WERI-Rb-1 (cell line): ENCODE measurements at places on chromosomes 6 and 20.

- no peak for DNase-seq
Measured at GRCh38 chr6:142985281-142985680, 40.3 kb upstream of the HIVEP2 start.

- DNase-seq: no peak
Measured at GRCh38 chr6:83073615-83074014, 6.1 kb downstream of the DOP1A start.

GRCh38 chr20:5353624-5354496, 37.1 kb upstream of the PROKR2 start:
- no peak for DNase-seq

DNA sequence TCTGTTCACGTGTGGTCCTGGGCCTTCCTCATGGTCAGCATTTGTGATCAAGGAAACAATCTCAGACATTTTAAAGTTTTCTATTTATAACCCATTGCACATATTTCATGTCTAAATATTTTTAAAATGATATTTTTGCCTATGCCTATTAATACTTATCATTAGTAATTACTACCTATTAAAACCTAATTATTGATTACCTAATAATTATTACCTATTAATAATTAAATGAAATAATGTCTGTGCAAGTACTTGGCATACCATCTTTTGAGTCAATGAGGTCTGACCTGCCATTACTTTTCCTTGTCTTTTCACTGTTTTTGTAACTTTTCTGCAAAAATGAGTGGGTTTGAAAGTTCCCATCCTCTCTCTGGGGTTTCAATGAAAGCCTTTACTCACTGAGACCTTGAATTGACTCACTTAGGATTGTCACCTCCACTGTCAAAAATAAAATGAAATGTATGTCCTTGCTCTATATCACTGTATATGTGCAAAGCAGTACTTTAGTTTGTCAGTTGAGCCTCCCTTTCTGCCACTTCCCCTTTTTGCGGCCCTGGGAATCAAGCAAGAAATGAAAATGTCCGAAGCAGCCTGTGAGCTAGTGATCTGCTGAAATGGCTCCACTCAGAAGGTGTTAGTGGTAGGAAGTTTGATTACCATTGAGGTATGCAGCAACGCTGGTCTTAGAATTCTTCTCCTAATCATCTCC, 87.8 kb downstream of the L3MBTL3 start:
- no peak for DNase-seq

- DNase-seq: peak; percentile 65
Measured at GRCh38 chr6:41939176-41939847, 2.3 kb downstream of the CCND3 start.

GRCh38 chr6:122061855-122062254, 337.6 kb upstream of the HSF2 start:
- no peak for DNase-seq

- DNase-seq: peak; percentile 42
Measured at GRCh38 chr6:17393892-17394631, 667 bp downstream of the CAP2 start.

DNA sequence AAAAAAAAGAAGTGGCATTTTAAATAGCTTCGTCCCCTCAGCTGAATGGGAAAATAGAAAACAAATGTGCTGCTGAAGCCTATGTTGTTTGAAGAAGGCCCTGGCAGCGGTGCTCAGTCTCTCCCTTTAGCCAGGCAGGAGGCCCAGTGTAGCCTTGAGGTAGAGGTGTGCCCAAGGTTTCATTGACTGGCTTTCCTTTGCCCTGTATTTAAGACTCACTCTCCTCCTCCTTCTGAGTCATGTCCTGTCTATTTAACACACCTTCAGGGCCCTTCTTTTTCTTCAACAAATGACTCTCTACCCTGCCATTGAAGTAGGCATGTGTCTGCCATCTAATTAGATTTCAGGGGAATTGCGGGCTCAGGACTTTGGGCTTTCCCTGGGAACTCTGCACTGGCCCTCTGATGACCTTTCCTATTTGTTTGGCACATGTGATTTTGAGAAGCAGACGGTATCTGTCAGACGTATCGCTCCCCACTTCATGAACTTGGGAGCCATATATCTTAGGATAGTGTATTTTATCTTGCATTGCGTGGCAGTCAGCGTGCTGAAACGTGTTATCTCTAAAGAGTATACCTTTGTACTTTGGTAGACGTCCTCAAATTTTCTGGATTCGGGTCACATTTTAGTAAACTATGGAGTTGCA, 4.3 kb downstream of the TJAP1 start:
- DNase-seq: no peak

GRCh38 chr6:659716-660581, 3.0 kb upstream of the HUS1B start:
- peak; percentile 51 for DNase-seq
